Stimulated activated CD8-positive, alpha-beta memory T cell treated with anti-CD3 and anti-CD28 coated beads, Interleukin-2, amount 100 ng/mL, for 1 hour (primary cell): ENCODE measurements at places on chromosomes 4 and X.

DNA sequence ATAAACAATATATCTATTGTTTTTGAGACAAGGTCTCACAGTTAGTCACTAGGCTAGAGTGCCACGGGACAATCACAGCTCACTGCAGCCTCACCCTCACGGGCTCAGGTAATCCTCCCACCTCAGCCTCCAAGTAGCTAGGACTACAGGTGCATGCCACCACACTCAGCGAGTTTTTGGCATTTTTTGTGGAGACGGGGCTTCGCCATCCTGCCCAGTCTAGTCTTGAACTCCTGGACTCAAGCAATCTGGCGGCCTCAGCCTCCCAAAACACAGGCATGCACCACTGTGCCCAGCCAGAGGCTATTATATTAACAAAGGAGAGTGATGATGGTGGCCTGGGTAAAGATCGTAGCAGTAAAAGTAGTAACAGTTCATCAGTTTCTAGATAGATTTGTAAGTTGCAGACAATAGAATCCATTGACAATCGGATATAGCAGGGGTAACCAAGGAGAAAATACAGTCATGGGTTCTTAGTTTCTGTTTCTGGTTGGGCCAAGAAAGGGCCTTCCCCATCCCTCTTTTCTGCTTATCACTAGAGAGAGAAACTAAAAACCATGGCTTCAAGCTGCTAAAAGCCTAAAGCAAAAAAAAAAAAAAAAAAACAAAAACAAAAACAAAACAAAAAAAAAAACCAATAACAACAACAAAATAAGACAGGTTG lies 60.6 kb downstream of the ANXA10 start:
- no peak for DNase-seq

GRCh38 chrX:136639506-136640176 lies 8.3 kb upstream of the CD40LG start:
- DNase-seq: no peak

DNA sequence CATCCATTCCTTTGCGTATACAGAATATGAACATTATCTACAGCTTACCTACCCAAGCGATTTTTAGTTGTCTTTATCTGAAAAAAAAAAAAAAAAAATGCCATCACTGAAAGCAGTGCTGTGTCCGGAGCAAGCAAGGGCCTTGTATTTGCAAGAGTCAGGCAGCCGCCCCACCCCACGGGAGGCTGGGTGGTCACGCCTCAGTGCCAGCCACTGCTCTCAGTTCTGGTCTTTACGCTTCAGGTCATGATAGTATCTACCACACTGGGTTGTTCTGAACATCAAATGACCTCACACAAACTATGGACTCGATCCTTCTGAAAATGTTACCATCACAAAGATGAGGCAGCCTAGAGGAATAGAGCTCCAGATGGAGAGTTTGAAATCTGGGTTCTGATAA lies 62.7 kb upstream of the HELT start:
- DNase-seq: no peak

DNA sequence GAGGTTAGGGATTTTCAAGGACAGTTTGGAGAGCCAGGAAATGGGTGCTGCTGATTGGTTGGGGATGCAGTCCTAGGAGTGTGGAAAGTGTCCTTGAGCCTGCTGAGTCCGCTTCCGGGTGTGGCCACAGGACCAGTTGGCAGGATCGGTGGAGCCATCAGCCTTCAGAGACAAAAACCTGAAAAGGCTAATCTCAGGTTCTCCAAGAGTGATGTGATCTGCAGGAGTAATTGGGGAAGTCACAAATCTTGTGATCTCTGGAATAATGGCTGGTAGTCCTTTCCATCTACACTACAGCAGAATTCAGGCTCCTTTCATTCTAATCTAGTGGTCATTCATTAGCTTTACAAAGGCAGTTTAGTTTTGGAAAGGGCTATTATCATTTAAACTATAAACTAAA lies 55.9 kb upstream of the BMP2K start:
- no peak for DNase-seq
